ENCODE measurements at places on chromosomes 2 and 18. TPM values are rescaled to one million over a fixed set of nuclear protein-coding genes. Genes with fewer than 3 reads are reported as not detected.

DNA sequence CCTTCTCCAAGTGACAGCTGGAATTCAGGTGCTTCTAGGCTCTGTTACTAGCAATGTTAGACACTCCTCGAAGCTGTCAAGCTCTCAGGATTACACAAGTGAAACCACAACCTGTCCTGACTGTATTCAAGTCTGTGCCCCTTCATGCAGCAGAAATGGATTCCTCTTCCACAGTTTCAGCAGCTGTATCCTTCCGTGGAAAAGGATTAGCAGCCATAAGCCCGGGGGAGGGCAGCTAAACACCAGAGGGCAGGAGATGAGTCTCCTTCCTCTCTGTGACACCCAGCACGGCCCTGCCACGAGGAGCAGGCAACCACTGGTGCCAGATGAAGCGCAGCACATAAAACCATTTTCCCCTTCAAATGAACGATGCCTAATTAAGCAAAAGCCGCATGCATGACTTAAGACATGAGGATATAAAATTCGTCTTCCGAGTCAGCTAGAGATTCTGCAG lies 1.2 kb downstream of the ST3GAL5 start:
- peak; percentile 50 for DNase-seq

GRCh38 chr2:207805566-207806226 lies 36.0 kb upstream of the FZD5 start:
- DNase-seq = no peak

DNA sequence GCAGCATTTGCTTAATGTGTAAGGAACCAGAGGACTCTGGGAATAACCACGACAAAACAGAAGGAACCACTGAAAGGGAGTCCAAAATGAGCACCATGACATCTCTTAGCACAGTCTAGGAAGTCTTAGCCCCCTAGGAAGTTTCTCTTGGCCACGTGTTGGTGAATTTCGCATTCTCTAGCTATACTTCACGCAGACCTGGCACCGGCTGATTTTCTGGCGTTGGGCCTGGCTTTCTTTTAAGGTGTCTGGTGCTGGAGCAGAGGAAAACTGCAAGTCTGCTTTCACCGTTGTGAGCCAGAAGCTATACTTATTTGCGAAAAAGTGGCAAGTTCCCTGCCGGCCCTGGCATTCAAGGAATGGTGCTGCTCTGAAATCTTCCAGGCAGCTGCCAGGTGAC lies 156.9 kb downstream of the COL4A4 start:
- DNase-seq = no peak

Gene HES6
- total RNA-seq = 5.4 TPM

- DNase-seq = no peak
Measured at GRCh38 chr2:239329972-239330572, 70.7 kb downstream of the HDAC4 start.

- DNase-seq = peak; percentile 39
Measured at GRCh38 chr18:48441405-48441881, 32.3 kb upstream of the ZBTB7C start.

Gene SERPINB12
- not detected for total RNA-seq

DNA sequence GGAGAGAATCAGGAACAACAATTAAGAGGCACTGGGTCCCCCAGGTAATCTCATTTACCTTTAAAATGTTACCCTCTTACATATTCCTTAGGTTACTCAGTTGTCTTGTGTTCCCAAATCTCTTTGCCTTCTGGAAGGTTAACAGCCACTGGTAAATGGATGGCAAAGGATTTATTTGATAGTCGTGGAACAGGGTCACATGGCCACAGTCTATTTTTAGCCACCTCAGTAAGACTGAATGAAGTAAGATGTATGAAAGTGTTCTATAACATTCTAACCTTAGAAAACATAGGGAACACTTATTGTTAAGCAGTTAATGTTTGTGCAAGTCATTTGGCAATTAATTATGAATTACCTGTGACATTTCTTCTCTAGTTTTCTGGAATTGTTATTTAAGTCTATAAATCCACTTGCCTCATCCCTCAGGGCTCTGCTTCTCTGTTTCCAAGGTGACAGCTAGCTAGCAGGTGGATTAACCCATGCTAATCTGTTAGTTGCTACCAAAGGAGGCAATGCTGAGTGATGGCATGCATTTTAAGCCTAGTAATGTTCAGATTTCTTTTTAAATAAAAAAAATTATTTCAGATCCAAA lies 211.0 kb downstream of the PIK3C3 start:
- no peak for DNase-seq

GRCh38 chr2:64750001-64750816 lies 96.5 kb upstream of the SERTAD2 start:
- DNase-seq = peak; percentile 68

Gene CABYR
- total RNA-seq = 11.4 TPM

GRCh38 chr2:202965810-202966460 lies 48.7 kb upstream of the NBEAL1 start:
- peak; percentile 15 for DNase-seq

- no peak for DNase-seq
Measured at GRCh38 chr2:222264791-222265320, 33.9 kb downstream of the PAX3 start.

DNA sequence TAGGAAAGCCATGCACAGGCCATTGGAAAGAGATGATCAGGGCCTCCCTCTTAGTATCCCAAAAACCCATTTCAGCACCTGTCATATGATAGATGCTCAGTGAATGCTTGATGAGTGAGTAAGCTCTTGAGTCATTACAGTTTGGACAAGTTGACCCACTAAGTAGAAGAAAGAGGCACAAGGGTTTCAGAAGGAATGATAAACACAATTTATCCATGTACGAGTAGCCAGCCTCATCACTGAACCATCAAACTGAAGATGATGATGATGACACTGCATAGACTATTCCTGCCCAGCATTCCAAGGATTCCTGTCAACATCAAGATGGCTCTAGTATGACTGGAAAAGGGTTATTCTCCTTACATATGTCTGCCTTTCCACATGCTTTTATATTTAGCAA lies 596.0 kb downstream of the BCL11A start:
- DNase-seq = no peak

DNA sequence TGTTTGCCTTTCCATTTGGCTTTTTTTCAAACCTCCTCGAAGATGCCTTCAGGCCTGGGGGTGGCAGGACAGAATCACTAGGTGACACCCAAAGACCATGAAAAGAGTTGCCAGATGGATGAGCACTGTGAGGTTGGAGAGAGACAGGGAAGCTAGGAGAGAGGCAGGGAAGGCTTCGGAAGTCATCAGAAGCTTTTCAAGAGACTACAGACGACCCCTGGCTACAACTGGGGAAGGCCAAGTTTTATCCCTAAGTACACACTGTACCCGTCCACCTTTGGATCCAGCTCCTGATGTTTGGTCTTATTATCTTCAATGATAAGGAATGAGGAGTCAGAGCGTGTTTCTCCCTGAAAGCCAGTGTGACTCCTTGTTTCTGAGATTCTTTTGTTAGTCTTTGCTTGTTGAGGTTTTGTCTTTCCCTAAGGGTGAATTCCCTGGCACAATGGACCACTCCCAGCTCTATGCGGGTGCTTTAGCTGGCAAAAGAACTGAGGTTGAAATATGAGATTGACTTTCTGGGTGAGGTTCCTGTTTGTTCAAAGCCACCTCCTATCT lies 33.4 kb upstream of the SLC9A2 start:
- DNase-seq = no peak

Gene NABP1
- total RNA-seq = 47.6 TPM

DNA sequence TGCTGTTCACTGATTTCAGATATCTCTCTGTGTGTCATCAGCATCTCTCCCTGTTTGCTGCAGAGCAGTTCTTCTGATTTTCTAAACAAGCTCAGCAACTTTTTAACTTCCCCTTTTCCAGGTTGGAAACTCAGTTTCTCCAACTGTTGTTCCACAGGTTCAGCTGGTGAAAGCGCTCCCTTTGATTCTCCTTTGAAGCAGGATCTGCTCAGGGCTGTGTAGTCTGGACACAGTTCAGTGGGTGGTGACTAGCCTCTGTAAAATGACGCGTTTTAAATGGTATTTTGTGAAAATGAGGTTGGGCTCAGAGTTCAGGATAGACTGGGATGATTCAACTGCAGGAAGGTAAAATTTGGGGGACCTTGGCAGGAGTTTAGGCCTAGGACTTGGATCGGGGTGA lies 106.3 kb downstream of the TRIM43 start:
- DNase-seq = no peak

Gene COX5B
- 167 TPM for total RNA-seq

Gene GAREM2
- 4.5 TPM for total RNA-seq

DNA sequence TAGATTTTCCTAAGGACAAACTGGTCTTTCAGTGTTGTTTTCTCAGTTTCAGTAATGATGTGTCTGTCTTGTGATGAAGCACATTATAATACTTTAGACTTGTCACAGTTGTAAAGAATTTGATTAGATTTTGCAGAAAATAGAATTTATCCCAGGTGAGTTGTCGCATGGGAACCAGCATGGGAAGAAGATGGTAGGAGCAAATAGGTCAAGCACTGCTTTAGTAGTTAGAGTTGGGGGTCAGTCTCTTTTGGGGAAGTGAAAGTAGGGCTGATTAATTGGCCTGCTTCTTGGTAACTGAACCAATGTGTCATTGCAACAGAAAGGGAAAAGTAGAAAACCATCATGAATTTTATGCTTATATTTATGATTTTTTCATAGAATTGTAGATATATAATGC lies 153.2 kb upstream of the MYO3B start:
- no peak for DNase-seq

Gene LYG2
- not detected for total RNA-seq

Gene HOXD4
- total RNA-seq = 13.7 TPM

GRCh38 chr18:2890606-2891005 lies 43.8 kb downstream of the EMILIN2 start:
- no peak for DNase-seq

DNA sequence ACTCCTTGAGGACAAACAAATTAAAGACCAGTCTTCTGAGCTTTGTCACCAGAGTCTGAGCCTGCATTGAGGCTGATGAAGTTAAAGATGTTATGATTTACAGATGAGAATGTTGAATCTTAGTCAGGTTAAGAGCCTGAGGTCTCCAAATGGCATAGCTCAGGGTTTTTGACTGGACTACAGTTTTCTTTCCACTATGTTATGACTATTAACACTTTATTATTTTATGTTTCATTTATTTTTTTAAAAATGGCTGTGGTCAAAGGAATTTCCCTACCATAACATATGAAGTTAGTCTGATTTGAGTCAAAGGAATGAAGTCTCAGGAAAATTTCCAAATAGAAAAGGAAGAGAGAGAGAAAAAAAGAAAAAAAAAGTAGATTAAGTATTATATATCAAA lies 39.7 kb upstream of the CWC22 start:
- DNase-seq = no peak

DNA sequence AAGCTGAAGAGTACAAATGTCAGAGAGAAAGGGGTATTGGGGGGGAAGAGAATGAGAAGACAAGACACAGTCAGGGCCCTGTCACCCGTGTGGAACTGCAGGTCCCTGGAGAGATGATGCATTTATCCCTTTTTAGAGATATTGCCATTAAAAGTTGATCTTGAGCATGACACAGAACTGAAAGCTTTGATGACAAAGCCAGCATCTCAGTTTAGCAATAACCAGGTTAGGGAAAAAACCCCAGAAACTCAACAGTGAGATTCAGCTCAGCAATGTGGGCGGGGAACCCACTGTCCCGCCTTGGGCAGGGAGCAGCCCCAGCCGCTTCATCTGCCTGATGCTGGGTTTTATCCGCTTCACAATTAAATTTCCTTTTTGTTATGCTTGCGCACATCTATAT lies 181.1 kb downstream of the NEDD4L start:
- no peak for DNase-seq

GRCh38 chr2:67954093-67954748 lies 108.6 kb downstream of the C1D start:
- peak; percentile 79 for DNase-seq

DNA sequence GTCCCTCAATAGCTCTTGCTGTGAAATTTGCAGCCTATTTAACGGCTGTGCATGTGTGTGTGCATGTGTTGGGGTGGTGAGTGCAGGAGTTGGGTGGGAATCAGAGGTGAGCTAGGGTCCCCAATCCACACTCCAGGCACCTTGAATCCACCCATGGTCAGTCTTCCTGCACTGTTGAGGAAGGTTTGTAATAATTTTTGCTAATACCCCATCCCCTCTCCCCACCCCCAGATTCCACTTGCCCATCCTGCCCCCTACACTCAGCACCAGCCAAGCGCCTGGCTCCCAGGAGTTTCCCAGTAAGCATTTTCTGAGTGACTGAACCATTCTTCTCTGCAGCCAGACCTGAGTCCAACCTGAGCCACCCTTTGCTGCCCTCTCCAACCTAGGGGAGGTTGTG lies 208.4 kb upstream of the RAB12 start:
- no peak for DNase-seq

Measured in endothelial cell of umbilical vein (primary cell).